ENCODE measurements at places on chromosomes 12 and 14. TPM values are rescaled to one million over a fixed set of nuclear protein-coding genes. Genes with fewer than 3 reads are reported as not detected.

Gene ARHGAP9
- 4.7 TPM for total RNA-seq

Gene ENDOU
- total RNA-seq, result not detected

GRCh38 chr12:32549675-32550079 lies 129.4 kb upstream of the DNM1L start:
- peaks cover 65% of the 10 kb centered on the region for H3K4me1 ChIP-seq
- peak overlapping the region; percentile 30 for H3K4me3 ChIP-seq
- DNase-seq, result no peak
- H3K27me3 ChIP-seq, result no peaks in the 10 kb centered on the region

DNA sequence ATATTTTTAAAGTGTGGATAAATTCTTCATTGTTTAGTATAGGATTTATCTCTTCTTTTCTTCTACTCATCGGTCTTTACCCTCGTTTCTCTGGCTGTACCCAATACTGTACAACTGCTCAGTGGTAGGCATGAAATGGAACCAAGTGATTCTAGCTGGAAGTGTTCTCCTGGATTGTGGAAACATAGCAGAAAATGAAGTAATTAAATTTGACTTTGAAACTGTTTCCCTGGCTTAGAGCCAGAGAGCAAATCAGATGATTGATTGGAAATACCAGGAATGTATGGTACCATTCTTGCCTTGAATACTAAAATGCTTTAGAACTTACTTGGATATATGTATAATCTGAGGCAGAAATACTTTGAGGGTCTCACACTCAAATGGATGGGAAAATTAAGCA lies 292.3 kb downstream of the ERC1 start:
- H3K27me3 ChIP-seq, result no peaks in the 10 kb centered on the region
- no peak overlapping the region for H3K4me3 ChIP-seq
- DNase-seq, result no peak
- H3K4me1 ChIP-seq, result peaks cover 15% of the 10 kb centered on the region
- peak overlapping the region; percentile 3 for H3K27ac ChIP-seq
- H3K36me3 ChIP-seq, result no peaks in the 10 kb centered on the region

Measured in gastrocnemius medialis (tissue), 4 donors.